ENCODE measurements at places on chromosomes 2 and 18.

- DNase-seq = peak; percentile 57
Measured at GRCh38 chr2:136497709-136498108, 267.6 kb upstream of the THSD7B start.

- peak; percentile 34 for DNase-seq
Measured at GRCh38 chr2:239247401-239248245, 153.2 kb downstream of the HDAC4 start.

GRCh38 chr2:206765242-206766056, at the start of the genes FASTKD2 and MDH1B:
Gene FASTKD2 (plus strand): TSS chr2:206765606. CDS start chr2:206766694, 1,088 bp downstream.
Gene MDH1B (minus strand): TSS chr2:206765328. CDS start chr2:206765271, 57 bp downstream.
- DNase-seq = peak; percentile 90

GRCh38 chr2:206886696-206887095, 52.6 kb upstream of the CPO start:
- no peak for DNase-seq

- no peak for DNase-seq
Measured at GRCh38 chr2:73089270-73090030, 17.9 kb upstream of the SFXN5 start.

DNA sequence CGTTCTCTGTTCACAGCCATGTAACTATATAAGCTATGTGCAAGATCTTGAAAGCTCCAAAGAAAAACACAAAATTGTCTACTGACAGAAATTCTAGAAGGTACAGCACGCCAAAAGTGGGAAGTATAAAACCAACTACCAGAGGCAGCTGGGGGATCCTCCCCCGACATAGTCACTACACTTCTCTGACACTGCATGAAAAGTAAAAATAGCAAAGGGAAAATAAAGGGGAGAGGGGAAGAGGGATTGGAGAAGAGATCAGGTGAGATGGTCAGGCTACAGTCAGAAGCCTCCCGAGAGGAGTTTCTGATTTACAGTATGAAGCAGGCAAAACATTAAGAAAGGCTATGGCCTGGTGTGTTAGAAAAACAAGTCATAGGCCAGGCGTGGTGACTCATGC, 39.8 kb upstream of the PCBP1 start:
- DNase-seq = no peak

GRCh38 chr2:150165442-150165841, 322.0 kb downstream of the RND3 start:
- DNase-seq = no peak

DNA sequence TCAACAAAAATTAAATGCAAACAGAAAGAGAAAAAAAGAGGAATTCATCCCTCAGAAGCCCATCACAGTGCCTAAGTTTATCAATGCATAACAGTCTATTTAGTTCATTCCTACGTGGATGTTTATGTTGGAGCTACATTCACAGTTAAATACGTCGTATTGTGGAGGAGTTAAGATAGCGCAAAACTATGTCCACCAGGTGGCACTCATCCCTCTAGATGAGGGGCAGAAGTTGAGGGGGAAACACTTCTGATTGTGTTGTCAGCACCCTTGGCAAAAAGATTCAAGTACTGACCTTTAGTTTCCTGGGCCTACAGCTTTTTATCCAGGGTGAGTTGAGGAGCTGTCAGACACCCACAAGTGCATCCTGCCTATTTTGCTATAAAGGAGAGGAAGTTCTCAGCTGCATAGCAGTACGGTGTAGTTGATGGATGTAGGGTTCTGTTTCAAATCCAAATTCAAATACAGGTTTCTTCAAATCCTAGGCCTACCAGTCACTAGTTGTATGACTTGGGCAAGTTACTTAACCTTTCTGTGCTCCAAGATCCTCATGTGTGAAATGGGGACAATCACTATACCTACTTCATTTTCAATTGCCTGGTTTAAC, 26.8 kb upstream of the MYO1B start:
- DNase-seq = peak; percentile 67

GRCh38 chr2:101106453-101107181, 44.6 kb downstream of the TBC1D8 start:
- no peak for DNase-seq

DNA sequence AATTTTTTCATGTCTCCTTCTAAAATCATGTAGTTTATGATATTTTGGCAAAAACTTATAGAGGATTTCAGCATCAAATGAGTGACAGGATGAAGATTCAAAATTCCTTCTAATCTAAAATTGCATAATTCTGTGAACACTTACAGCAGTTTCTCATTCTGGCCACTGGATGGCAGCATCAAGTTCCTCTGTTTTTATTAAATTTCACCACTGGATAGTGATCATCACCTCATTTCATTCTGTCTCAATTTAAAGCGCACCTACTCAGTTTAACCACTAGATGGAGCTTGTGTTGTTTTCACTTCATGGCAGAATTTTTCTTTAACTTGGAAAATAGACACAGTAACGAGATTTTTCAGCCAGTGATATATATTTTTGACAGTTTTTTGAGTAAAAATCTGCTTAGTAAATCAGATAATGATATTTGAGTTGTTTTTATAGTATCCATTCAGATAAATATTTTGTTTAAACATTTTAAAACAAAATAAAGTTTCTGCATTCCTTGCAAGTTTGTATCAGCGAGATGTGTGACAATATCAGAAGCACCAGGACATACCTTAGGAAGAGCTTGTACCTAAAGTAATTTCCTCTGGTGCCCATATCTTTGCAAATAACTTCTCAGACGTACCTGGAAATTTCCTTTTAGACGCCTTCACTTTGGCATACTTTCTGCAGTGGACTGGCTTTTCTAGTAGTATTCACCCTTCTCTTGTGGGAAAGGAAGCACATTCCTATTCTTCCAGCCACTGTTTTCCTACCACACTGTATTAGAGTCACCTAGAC, 94.7 kb upstream of the ARHGAP15 start:
- peak; percentile 61 for DNase-seq

DNA sequence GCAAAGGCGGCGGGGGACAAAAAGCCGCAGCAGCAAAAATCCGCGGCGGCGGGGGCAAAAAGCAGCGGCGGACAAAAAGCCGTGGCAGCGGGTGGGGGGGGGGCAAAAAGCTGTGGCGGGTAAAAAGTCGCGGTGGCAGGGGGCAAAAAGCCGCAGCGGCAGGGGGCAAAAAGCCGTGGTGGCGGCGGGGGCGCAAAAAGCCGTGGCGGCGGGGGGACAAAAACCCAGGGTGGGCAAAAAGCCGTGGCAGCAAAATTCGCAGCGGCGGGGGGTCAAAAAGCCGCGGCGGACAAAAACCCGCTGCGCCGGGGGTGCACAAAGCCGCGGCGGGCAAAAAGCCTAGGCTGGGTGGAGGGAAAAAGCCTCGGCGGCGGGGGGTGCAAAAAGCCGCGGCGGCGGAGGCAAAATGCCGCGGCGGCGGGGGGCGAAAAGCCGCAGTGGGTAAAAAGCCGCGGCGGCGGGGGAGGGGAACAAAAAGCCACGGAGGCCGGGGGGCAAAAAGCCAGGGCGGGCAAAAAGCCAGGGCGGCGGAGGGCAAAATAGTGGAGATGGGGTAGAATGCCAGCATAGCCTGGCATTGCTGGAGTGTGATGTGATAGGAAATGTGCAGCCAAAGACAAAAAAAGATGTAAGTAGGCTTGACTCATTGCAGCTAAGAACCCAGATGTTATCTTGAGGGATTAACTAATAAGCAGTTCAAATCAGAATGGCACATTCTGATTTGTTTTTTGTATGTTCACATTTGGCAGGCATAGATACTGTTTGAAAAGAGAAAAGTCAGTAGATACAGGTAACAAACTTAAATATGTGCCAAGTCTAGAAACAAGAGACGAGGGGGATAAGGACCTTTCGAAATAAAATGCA, 1076.3 kb downstream of the RPIA start:
- DNase-seq = no peak

- DNase-seq = no peak
Measured at GRCh38 chr18:23240609-23240930, 105.3 kb downstream of the CABLES1 start.

- DNase-seq = no peak
Measured at GRCh38 chr18:11689669-11690565, 853 bp downstream of the GNAL start.

- DNase-seq = no peak
Measured at GRCh38 chr2:234134496-234134895, 84.0 kb downstream of the SPP2 start.

DNA sequence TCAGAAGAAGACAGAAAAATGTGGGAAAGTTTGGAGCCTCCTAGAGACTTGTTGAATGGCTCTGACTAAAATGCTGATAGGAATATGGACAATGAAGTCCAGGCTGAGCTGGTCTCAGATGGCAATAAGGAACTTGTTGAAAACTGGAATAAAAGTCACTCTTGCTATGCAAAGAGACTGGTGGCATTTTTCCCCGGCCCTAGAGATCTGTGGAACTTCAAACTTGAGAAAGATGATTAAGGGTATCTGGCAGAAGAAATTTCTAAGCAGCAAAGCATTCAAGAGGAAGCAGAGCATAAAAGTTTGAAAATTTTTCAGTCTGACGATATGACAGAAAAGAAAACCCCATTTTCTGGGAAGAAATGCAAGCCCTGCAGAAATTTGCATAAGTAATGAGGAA, 159.3 kb downstream of the MREG start:
- no peak for DNase-seq

DNA sequence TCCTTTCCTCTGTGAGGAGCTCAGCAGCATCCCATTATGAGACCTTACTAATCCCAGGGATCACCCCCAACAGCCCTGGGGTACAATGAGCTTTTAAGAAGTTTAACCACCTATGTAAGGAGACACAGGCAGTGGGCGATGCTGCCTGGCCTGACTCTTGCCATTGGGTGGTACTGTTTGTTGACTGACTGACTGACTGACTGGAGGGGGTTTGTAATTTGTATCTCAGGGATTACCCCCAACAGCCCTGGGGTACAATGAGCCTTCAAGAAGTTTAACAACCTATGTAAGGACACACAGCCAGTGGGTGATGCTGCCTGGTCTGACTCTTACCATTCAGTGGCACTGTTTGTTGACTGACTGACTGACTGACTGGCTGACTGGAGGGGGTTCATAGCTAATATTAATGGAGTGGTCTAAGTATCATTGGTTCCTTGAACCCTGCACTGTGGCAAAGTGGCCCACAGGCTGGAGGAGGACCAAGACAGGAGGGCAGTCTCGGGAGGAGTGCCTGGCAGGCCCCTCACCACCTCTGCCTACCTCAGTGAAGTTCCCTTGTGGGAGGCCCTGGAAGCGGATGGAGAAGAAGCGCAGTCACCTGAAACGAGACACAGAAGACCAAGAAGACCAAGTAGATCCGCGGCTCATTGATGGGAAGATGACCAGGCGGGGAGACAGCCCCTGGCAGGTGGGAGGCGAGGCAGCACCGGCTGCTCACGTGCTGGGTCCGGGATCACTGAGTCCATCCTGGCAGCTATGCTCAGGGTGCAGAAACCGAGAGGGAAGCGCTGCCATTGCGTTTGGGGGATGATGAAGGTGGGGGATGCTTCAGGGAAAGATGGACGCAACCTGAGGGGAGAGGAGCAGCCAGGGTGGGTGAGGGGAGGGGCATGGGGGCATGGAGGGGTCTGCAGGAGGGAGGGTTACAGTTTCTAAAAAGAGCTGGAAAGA, 7.6 kb downstream of the PROC start:
- no peak for DNase-seq

DNA sequence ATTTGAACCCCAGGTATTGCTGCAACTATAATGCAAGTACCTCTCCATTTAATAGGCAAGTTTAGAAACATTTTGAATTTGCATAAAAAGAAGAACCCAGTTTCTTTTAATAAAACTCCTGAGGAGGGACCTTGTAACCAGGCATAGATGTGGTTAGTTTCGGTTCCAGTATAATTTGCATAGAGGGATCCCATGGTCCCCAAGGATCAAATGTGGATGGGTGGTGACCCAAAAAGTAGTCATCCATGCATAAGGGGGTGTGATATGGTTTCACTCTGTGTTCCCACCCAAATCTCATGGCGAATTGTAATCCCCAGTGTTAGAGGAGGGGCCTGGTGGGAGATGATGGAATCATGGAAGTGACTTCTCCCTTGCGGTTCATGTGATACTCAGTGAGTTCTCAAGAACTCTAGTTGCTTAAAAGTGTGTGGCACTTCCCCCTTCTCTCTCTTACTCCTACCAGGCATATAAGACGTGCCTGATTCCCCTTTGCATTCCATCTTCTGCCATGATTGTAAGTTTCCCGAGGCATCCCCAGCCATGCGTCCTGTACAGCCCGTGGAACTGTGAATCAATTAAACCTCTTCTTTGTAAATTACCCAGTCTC, 40.2 kb upstream of the SKA1 start:
- DNase-seq = no peak

DNA sequence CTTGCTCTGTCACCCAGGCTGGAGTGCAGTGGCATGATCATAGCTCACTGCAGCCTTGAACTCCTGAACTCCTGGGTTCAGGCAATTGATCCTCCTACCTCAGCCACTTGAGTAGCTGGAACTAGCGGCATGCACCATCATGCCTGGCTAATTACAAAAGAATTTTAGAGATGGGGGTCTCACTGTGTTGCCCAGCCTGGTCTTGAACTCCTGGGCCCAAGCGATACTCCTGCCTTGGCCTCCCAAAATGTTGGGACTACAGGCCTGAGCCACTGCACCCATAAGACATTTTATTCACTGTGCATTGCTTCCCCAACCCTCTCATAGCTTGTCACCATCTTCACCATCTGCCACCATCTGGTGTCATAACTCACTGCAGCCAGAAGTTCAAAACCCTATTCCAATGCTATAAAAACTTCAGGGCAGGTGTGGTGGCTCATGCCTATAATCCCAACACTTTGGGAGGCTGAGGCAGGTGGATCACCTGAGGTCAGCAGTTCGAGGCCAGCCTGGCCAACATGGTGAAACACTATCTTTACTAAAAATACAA, 78.7 kb downstream of the NCAPH start:
- no peak for DNase-seq

GRCh38 chr2:158024288-158024898, 77.3 kb upstream of the UPP2 start:
- DNase-seq = peak; percentile 30

GRCh38 chr2:240510513-240511210, 47.1 kb downstream of the ANKMY1 start:
- DNase-seq = no peak

Measured in NCI-H748 treated with DMSO at 0.1 percent for 48 hours (cell line).